ENCODE measurements at places on chromosomes 4 and X. TPM values are rescaled to one million over a fixed set of nuclear protein-coding genes. Genes with fewer than 3 reads are reported as not detected.

GRCh38 chr4:54840992-54841768 lies 183.4 kb downstream of the KIT start:
- no peak for DNase-seq

DNA sequence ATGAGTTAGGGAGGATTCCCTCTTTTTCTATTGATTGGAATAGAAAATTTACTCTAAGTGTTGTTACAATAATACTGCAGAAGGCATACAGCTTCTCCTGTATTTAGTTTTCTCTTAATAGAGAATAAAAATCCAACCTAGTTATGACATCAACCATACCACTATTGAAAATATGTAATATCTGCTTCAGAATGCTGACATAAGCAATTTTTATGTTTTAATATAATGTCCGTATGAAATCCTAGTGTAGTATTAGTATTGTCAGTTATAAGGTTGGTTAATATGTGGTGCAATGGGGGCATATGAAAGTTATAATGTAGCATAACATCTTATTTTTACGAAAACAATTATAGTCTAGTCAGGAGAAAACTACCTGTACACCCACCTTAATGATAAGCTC lies 68.2 kb downstream of the HEPH start:
- DNase-seq, result no peak

DNA sequence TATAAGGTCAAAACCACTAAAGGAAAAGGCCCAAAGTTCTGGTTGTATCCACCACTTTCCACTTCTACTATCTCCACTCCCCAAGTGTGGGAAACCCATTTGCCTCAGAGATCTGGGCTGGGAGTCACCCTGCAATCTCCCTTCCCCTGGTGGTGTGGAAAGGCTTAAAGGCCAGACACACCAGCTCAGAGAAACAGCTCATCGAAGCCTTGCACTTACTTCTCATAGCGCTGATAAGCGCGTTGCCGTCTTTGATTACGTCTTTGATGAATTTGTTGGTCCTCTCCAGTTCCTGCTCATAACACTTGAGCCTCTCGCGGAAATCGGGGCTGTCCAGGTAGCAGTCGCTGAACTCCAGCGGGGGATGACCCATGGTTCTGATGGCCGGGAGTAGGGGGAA lies 647 bp downstream of the OPHN1 start:
- DNase-seq, result no peak

- no peak for DNase-seq
These were observed 7.6 kb upstream of the CXCL5 start for GRCh38 chr4:74006009-74006476.

- DNase-seq, result no peak
These were observed 241.1 kb downstream of the SPATA18 start for GRCh38 chr4:52292245-52292644.

DNA sequence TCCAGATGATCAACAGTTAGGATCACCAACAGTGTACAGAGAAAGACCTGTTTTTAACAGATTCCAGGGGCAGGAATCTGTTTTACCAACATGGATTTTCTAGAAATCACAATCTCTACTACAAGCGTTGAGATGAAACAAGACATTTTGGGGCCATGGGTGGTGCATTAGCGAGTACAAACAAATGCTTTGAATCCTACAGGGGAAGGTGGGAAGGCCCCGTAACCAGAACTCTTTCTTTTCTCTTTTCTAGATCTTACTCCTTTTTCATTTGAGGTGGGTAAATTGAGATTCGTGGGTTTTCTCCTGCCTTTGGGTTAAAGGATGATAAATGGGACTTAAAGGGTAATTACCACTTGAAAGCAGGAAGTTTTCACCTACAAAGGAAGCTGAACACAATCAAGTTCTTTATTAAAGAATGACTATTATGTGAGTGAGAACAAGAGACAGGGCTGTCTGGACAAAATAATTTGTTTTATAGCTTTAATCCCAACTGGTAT lies 189.9 kb upstream of the ANXA3 start:
- DNase-seq, result no peak

DNA sequence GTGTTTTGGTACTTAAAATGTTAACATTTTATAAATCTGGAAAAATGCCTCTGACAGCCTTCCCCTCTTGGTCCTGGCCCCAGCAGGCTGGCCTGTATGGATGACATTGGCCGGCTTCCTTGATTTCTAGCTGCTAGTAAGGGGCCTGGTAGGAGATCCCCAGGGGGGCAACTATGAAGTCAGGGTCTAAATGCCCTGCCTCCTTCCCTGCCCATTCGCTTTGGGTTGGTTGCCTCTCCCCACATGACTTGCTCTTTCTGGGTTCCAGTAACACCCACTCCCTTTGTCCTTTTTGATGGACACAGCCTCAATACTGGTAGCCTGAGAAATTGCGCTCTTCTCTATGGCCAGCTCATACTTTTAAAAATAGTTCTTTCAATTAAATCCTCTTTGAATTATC lies 78.0 kb upstream of the MAD2L1 start:
- no peak for DNase-seq

GRCh38 chr4:54475546-54475945 lies 182.2 kb upstream of the KIT start:
- no peak for DNase-seq

DNA sequence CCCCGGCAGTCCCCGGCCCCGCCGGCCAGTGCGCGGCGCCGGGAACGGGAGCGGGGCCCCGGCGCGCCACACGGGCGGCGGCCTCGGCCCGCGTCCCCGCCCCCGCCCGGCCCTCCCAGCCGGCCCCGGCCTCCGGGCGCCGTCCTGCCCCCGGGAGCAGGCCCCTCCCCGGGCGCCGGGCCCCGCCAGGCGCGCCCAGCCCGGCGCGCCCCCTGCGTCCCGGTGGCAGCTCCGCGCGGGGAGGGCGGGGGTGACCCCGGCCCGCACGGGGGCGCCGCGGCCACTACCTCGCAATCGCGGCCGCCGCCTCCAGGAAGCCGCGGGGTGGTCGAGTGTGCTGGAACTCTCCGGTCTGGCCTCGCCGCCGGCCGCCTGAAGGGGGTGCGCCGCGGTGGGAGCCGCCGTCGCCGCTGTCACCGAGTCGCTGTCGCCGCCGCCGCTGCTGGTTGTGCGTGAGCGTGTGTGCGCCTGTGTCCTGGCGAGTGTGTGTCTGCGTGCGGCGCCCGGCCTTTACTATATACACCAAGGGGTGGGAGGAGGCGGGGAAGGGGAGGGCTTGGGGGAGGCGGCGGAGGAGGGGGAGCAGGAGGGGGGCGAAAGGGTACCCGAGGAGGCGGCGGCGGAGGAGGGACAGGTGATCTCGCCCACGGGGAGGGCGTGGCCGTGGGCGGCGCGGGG lies at the start of gene RAI2:
Gene RAI2 (minus strand): TSS at position 488 of the 678 bp plus-strand sequence. CDS start 59,288 bp downstream, outside the sequence.
- peak; percentile 30 for DNase-seq

The KLKB1 gene
- total RNA-seq, result not detected
